ENCODE measurements at places on chromosomes 2 and 18. TPM values are rescaled to one million over a fixed set of nuclear protein-coding genes. Genes with fewer than 3 reads are reported as not detected.

LRATD1 gene
- total RNA-seq, result 18.5 TPM

UPP2 gene
- total RNA-seq, result not detected

TUBA4B gene
- not detected for total RNA-seq

C2orf66 gene
- not detected for total RNA-seq

IL1RL2 gene
- not detected for total RNA-seq

ATP6V1C2 gene
- 0.04 TPM for total RNA-seq

PROKR1 gene
- not detected for total RNA-seq

CNGA3 gene
- not detected for total RNA-seq

NPPC gene
- total RNA-seq, result not detected

SKOR2 gene
- not detected for total RNA-seq

RAPGEF4 gene
- total RNA-seq, result 1.7 TPM

ATOH8 gene
- total RNA-seq, result 13.1 TPM

GPR45 gene
- not detected for total RNA-seq

SGO2 gene
- 10.8 TPM for total RNA-seq

STARD6 gene
- not detected for total RNA-seq

ITGB6 gene
- total RNA-seq, result not detected

GPR55 gene
- total RNA-seq, result 0.87 TPM

DNA sequence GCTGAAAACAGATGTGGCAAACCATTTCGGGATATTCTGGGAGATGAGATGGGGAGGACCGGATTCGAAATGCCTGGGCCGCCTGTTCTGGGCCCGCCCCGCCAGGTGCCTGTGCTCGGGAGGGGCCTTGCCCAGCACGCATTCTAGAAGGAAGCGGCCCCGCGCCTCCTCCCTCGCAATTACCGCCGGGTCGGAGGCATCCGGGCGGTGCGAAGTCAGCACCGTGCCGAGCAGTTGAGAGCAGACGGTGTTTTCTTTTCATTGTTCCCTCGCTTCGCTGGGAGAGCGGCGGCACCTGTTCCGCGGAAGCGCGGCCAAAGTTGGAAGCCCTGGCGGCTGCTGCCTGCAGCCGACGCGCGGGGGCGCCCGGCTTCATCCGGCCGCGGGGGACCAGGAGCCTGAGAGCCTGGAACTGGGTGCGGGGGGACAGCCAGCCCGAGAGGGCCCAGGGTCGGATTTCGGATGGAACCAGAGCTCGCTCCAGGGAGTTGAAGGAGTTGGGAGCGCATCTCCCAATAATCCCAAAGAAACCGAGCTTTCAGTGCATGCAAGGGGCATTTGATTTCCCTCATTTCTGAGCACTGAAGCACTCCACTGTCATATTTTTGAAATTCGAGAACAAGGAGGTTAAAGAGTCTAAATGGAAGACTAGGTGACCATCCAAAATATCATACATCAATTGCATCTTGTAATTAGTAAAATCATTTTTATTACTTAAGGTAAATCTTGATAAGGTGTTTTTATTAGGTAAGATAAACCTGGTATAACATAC is 241.8 kb upstream of the RAB12 start:
- no peak for DNase-seq

GRCh38 chr2:235694721-235695601 is 201.1 kb downstream of the AGAP1 start:
- DNase-seq, result no peak

GRCh38 chr2:8260213-8260612 is 421.6 kb upstream of the ID2 start:
- no peak for DNase-seq

DNA sequence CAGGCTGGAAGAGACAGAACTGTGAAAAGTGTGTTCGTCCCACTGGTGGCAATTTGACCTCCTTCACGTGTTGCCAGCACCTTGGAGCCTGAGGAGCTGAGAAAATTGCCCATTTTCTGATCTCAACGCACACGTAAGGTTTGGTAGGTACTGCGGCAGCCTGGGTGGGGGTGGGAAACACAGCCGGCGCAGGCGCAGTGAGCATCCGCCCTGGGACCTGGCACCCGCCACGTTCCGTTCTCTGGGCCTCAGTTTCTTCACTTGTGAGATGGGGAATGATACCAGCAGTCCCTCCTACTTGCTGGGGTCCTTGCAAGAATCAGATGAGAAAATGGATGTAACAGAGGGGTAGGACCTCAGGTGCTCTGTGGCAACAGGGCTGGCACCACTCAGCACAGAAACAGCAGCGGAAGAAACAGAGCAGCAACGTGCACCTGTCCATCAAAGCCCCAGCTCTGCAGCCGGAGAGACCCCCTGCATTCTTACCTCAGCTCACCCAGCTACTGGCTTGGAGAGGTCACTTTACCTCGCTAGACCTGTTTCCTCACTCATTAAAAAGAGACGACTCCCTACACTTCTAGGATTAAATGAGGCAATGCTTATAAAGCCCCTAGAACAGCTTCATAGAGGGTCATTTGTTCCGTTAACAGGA is 458.0 kb upstream of the ID2 start:
- DNase-seq, result no peak

GRCh38 chr2:238573065-238573778 is 146.5 kb downstream of the ASB1 start:
- DNase-seq, result no peak

- DNase-seq, result no peak
These were observed 7.4 kb downstream of the PTRHD1 start for GRCh38 chr2:24785671-24786321.

DNA sequence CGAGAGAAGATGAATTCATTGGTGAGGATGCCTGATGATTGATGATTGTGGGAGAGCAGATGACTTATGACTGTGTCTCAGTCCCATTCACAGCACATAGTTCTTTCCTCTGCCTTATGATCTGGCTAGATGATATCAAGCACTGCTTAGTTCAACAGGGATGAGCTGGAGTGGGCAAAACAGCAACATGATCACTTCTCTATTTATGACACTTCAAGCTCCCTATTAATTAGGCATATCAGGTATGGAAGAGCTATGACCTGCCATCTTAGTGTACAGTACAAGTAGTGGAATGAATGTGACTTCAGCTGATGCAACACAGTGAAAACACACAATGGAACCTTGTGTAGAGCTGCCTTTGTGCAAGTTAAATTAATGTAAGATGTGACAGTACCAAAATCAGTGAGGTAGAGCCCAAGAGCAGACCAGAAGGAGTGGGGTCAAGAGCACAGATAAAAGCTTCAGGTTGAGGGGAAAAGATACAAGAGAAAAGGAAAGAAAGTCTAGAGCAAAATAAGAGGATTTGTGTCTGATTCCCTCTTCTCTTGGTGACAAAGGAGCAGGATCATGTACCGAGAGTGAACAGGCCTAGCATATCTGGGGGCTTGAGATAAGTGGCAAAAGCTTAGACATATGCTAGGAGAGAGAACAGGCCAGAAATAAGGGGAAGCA is 93.0 kb upstream of the MYO3B start:
- no peak for DNase-seq

- DNase-seq, result no peak
These were observed 1.3 kb upstream of the PRKCE start for GRCh38 chr2:45649858-45650811.

DNA sequence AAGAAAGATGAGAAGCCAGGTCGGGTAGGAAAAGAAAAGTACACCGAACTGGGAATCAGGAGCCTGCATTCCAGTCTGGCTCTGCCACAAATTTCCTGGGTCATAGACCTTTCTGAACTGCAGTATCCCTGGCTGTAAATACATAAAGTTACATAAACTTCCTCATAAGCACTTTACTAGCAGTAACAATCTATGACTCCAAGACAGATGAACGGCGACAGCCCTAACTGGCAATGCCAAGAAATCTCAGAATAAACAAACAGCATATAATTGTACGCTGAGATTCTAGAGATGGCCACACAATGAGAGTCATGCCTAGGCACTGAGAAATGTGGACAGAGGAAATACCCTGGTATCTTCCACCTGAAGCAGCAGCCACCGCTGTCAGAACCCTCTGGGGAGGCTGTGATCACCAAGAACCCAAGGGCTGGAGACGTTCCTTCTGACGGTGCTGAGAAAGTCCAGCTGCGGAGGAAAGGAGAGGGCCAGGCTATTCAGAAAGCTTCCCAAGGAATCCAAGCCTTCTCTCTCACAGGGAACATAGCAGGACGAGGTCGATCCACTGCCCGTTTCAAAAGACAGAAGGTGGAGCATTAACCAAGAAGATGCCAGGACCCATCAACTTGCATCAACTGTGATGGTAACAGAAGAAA is 89.3 kb upstream of the SLC66A3 start:
- DNase-seq, result no peak

- DNase-seq, result no peak
These were observed 142.7 kb downstream of the PRKCE start for GRCh38 chr2:45794134-45794617.

DNA sequence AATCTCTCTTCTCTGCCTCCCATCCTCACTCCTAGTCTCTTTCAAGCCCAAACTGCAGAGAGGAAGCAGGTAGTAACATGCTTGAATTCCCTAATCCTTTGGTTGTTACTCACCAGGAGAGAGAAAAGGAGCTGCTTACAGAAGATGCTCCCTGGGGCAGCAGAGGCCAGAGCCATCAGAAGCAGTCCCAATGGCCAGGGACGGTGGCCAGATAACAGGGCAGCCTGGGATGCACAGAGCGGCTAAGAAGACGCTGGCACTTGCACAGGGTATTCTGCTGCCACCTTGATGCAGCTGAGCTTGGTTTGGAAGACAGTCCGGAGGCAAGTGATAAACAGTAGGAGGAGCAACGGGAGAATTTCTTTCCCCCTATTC is 250 bp downstream of the DSC1 start:
- DNase-seq, result no peak

- no peak for DNase-seq
These were observed 144.8 kb downstream of the ROCK1 start for GRCh38 chr18:20966795-20967194.

- no peak for DNase-seq
These were observed 49.6 kb downstream of the SERTAD2 start for GRCh38 chr2:64604155-64604554.

- no peak for DNase-seq
These were observed 947 bp upstream of the ANKRD44 start for GRCh38 chr2:197311421-197312033.

DNA sequence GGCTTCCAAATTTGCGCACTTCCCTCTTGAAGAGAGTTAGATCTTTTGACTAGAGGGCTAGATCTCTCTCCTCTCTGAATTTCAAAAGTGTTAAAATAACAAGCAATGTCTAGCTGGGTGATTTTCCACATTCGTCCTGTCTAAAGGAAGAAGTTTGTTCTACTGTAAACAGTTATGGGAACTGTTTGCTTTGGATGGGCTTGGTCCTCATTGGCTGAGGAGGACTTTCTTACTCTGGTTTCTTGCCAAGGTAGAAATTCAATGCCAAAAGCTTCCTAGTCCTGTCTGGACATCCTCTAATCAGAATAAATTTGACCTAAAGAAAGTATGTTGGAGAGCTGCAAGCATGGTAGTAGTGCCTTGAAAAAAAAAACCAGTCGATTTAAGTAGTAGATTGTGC is 47.4 kb upstream of the RAPH1 start:
- DNase-seq, result peak; percentile 45

- no peak for DNase-seq
These were observed 152.2 kb downstream of the ALPK2 start for GRCh38 chr18:58476516-58477256.

- DNase-seq, result peak; percentile 2
These were observed 57.1 kb downstream of the RMDN2 start for GRCh38 chr2:37982147-37982582.

DNA sequence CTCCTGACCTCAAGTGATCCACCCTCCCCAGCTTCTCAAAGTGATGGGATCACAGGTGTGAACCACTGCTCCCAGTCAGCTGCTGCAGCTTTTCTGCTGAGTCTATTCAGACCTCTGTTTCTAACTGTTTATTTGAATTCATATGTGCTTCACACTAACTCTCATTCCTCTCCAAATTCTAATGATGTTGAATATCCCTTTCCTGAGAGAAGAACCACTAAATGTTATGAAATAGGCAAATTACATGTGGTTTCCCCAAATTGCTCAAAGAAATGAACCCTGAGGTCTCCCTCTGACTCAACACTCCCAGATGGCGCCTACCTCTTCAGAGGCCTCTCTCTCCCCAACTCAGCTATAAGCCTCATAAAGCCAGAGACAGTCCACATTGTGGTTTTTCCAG is 98.6 kb downstream of the IRS1 start:
- peak; percentile 87 for DNase-seq

- no peak for DNase-seq
These were observed 52.6 kb downstream of the AGPS start for GRCh38 chr2:177445200-177445599.

- DNase-seq, result no peak
These were observed 26.9 kb downstream of the AGAP1 start for GRCh38 chr2:235520787-235521186.

DNA sequence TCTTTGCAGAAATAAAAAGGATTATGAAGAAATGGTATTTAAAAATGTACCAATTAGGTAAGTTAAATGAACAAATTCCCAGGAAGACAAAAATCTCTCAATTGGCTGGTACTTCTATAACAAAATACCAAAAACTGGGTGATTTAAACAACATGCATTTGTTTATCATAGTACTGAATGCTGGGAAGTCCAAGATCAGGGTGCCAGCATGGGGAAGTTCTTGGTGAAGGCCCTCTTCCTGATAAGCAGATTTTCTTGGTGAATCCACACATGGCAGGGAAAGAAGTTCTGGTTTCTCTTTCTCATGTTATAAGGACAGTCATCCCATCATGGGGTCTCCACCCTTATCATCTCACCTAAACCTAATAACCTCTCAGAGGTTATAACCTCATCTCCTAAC is 271.6 kb upstream of the SETBP1 start:
- no peak for DNase-seq

GRCh38 chr2:177174486-177174885 is 38.1 kb upstream of the HNRNPA3 start:
- no peak for DNase-seq

GRCh38 chr18:67281746-67282145 is 234.8 kb downstream of the DSEL start:
- no peak for DNase-seq

DNA sequence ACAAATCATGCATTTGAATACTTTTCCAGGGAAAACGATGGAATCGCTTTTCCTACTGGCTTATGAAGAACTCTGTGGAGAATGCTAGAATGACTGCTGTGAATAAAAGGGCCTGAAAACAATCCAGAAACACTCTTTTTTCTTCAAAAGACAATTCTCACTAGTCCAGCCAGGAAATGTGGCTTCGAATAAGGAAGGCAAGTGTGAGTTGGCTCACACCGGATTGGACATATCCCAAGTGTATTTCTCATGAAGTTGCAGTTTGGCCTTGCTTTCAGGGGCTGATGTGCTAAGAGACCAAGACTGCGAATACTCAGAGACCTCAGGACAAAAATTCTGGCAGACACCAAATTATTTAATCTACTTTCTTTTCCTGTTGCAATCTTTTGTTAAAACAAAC is 54.1 kb downstream of the FIGN start:
- DNase-seq, result no peak

DNA sequence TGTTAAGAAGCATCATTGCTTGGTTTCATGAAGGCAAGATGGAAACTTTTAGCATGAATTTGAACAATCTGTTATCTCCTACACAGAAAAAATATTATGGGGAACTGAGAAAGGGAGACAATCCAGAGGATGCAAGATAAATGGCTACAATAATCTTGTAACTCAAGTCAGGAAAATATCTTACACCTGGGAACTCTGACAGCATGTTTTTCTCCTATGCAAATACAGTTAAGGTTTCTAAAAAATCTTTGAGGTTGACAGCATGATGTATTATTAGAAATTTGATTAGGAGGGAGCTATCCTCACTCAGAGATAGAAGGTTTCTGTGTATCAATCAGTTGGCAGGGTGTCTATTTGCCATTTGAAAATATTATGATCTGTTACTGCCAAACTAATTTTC is 75.6 kb downstream of the GPD2 start:
- no peak for DNase-seq

- no peak for DNase-seq
These were observed 73.5 kb downstream of the MDH1 start for GRCh38 chr2:63662028-63662804.
